ENCODE measurements at places on chromosomes 1 and 21. TPM values are rescaled to one million over a fixed set of nuclear protein-coding genes. Genes with fewer than 3 reads are reported as not detected.

DNA sequence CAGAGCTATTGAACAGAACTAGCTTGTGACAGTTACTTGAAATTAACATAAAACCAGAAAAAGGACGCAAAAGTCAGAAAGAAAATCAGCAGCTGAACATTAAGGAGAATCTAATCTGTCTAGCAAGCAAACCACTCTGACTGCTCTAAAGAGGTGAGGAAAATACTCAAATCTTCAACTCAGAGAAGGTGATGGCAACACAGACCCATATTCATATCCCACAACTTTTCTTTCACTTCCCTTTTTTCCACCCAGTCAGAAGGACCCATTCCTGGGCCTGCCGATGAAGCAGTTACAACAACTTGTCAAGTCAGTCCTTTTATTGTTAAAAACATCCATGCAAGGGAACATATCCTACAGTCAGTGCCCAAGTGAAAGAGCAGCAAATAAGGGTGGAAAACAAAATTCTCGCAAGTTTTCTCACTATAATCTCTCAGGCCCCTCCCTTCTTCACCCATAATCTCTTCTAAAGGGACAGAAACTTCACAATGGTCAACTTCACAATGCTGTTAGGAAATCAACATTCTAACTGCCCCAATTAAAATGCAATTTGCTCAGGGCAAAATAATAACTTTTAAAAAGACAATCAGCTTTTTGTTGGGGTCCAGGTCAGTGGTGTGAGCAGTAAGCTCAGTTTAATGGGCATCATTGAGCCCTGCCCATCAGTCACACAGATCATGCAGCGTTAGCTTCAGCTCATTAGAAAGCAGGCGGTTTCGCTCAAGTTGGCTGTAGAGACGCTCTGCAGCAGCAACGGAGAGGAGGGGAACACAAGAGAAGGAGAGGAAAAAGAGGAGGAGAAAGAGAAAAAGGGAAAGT lies 3.6 kb upstream of the NUP210L start:
- DNase-seq, result no peak

DNA sequence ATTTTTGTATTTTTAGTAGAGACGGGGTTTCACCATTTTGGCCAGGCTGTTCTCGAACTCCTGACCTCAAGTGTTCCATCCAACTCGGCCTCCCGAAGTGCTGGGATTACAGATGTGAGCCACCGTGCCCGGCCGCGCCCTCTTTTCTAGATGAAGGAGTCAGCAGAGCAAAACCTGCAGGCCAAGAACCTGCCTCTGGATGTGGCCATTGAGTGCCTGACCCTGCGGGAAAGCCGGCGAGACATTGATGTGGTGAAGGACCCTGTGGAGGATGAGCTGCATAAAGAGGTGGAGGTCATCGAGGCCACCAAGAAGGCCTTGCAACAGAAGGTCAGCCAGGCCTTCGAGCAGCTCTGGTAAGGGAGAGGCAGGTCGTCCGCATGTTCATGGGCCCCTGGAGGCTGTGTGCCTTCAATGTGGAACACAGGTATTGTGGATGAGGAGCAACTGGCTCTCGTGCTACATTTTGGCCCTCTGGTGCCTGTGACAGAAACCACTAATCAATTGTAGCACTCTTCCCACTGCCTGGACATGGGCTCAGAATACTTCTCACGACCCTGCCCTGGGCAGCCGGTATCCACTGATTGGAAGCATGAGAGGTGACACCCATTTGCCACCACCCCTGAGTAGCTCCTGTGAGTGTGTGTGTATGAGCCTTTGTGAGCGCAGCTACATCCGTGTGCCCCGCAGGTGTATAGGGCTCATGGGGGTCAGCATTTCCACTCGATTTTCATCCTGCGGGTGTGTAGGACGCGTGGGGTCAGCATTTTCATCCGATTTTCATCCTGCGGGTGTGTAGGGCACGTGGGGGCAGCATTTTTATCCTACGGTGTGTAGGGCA lies 2.0 kb downstream of the TEKT2 start:
- no peak for DNase-seq

- DNase-seq, result no peak
Observed at GRCh38 chr1:84254703-84255238, 46.7 kb upstream of the SAMD13 start.

GRCh38 chr1:11882814-11883538 lies 24.2 kb upstream of the NPPB start:
- DNase-seq, result peak; percentile 87

- DNase-seq, result peak; percentile 59
Observed at GRCh38 chr1:11731691-11732283, 4.1 kb upstream of the AGTRAP start.

- DNase-seq, result no peak
Observed at GRCh38 chr1:980137-980571, 1.7 kb downstream of the PERM1 start.

DNA sequence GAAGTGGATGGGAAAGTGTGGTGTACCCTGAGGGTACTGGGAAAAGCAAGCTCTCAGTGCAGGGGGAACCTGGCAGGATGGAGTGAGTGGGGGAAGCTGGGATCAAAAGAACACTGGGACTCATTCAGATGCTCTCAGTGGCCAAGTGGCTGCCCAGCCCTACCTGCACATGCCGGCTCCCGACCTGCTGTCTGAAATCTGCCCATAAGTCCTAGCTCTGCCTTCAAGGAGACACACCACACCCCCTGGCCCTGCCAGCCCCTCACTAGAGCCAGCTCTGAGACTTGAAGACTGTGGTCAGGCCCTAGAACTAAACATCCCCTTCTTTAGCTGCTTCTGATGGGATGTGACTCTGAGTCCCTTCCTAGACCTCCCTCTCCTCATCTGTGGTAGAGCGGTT lies 2.2 kb downstream of the TMEM54 start:
- no peak for DNase-seq

GRCh38 chr1:43042773-43043457 lies 84.2 kb upstream of the SLC2A1 start:
- no peak for DNase-seq

GRCh38 chr1:34982820-34983376 lies 2.2 kb downstream of the TMEM35B start:
- DNase-seq, result no peak

DNA sequence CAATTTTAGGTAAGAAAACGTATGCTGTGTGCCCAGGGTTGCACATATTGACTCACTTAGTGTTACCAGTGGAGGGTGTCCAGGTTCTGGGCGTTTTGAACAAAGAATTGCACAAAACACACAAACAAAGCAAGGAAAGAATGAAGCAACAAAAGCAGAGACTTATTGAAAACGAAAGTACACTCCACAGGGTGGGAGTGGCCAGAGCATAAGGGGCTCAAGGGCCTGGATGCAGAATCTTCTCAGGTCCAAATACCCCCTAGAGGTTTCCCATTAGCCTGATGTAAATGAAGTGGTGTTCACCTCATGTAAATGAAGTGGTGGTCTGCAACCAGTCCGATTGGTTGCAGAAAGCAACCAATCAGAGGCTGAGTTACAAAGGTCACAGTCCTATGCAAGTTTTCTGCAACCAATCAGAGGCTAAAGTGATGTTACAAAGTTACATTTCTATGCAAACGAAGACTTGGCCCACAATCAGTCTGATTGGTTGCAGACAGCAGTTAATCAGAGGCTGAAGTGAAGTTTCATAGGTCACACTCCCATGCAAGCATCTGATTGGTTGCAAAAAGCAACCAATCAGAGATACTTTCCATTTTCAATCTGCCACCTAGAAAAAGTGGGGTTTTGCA lies 228.3 kb downstream of the ST6GALNAC3 start:
- DNase-seq, result no peak

DNA sequence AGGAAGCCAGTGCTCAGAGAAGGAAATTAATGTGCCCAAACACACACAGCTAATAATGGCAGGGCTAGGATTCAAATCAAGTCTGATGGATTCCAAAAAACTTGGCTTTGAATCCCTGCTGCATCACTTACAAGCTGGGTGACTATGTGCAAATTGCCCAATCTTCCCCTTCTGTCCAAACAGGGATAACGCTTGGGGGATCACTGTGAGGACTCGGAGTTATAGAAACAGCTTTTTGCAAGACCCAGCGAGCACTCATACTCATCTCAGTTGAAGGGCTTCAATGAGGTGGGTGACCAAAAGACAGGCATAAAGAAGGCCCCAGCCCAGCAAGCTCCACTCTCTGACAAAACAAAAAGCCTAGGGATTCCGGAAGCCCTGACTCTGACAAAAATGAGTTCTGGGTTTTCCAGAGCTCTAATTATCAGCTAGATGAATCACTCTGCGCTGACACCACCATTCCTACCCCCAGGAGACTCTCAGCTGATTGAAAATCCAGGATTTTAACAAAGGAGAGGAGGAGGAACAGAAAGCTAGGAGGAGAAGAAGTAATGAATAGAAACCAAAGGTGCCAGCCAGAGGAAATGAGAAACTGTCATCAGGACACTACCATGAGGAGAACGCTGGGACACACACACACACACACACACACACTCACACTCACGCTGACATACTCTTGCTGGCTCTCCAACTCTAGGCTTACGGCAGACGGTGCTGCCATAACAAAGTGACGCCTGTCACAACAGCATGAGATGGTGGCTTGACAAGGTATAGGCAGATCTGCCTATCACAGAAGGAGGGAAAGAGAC lies 1.6 kb upstream of the STK40 start:
- no peak for DNase-seq

- peak; percentile 46 for DNase-seq
Observed at GRCh38 chr1:93613898-93614297, 67.7 kb downstream of the BCAR3 start.

DNA sequence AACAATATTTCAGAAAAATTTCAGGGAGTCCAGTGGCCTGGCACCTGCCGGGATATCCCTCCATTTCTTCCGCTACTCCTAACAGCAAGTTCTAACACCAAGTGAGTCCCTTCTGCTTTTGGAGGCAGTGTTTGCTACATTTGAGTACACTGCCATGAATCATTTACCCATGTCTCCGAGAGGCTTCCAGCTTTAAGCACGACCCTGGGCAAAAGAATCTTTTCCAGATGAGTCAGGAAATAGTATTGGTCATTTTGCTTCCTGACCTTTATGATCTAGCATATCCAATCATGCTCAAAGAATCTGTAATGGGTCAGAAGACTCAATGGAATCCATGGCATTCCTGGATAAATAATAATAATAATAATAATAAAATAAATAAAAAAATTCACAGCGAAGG lies 60.7 kb upstream of the FMN2 start:
- no peak for DNase-seq

- no peak for DNase-seq
Observed at GRCh38 chr1:46065405-46065804, 67.0 kb downstream of the PIK3R3 start.

- no peak for DNase-seq
Observed at GRCh38 chr1:225471109-225471452, 43.2 kb upstream of the LBR start.

GRCh38 chr1:94865360-94865759 lies 45.2 kb downstream of the SLC44A3 start:
- DNase-seq, result no peak

DNA sequence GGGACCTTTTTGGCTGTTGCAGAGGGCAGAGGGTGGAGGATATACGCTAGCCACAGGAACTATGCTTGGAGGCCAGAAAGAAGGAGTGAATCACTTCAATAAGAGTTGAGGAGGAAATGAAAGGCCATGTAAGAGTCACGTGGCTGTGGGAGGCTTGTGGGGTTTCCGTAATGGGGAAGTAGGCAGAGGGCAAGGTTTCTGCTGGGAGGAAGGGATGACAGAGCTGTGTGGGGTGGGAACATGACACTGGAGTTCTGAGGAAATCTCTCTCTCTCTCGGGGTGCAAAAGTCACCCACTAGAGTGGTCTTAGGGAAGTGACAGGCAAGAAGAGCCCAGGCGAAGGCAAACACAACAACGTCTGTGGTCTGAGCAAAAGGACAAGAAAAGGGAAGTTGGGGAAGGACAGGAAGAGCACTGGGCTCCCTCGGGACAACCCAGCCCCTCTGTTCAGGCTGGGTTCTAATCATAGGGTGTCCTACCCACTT lies 3.9 kb upstream of the CD1C start:
- DNase-seq, result peak; percentile 50

DNA sequence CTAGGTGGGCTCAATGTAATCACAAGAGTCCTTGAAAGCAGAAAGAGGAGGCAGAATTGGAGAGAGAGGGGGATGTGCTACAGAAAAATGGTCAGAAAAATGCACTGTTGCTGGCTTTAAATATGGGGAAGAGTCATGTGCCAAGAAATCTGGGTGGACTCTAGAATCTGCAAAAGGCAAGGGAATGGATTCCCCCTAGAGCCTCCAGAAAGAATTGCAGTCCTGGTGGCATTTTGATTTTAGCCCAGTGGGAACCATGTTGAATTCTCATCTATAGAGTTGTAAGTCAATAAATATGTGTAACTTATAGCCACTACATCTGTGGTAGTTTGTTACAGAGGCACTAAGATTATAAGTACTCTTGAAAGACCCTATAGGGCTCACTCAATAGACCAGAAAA lies 210.3 kb downstream of the ASTN1 start:
- DNase-seq, result no peak

GRCh38 chr1:89698020-89698560 lies 65.2 kb downstream of the LRRC8C start:
- DNase-seq, result no peak

DNA sequence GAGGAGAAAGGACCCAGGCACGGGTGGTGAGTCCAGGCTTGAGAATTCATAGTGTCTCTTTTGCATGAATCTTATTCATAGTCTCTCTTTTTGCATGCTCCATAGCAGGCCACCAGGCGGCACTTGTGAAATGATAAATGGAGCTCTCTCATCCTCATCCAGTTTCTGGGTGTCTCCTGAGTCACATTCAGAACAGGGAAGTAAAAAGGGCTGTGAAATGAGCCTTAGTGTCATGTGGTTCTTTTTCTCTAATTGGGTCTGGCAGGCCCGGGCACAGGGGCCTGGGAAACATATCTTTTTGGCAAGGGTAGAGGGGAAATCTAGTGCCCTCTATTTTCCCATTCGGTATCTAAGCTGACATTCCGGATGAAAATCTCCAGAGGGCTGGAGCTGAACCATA lies 19.1 kb upstream of the NCF2 start:
- peak; percentile 56 for DNase-seq

GRCh38 chr1:242800521-242800920 lies 276.0 kb upstream of the PLD5 start:
- DNase-seq, result no peak

DNA sequence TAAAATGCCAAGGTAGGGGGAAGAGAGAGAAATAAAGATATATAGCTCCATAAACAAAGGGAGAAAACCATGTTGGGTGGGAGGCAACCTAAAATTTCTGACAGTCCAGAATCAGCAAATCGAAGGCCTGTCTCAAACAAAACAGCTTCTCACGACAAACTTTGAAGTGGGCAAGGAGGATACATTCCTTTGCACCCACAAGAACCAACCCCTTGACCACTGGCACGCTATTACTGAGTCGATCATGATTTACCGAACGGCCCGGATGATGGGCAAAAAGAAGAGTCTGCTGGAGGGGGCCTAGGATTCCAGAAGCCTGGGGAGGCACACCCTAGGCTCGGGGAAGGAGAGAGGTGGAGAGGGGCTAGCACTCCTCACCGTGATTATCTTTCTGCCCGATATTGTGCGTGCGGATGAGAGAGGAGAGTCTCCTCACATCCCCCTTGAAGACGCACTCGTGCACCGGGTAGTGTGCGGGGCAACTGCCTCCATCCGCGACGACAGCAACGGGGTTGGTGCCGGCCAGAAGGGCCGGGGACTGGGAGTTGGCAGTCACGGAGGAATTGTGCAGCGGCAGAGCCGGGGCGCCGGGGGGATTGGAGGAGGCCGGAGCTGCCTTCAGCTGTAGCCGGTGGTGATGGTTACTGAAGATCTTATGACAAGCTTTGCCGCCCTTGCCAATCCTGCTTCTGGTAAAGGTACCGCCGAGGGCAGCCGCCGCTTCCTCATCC lies 756 bp downstream of the ANKRD13C start:
- DNase-seq, result peak; percentile 28

The VWA5B1 gene
- not detected for total RNA-seq

The LEPR gene
- total RNA-seq, result 4.3 TPM

The RNU1-1 gene
- 1,011 TPM for total RNA-seq

The ADAMTS4 gene
- total RNA-seq, result 3.2 TPM

The CYP4A11 gene
- not detected for total RNA-seq

The NOTCH2NLA gene
- total RNA-seq, result 11.8 TPM

The NEXN gene
- 429 TPM for total RNA-seq

The SLC16A4 gene
- 2.8 TPM for total RNA-seq

Data from heart right ventricle (tissue), 16 donors.